ENCODE measurements at places on chromosomes 6 and 20.

DNA sequence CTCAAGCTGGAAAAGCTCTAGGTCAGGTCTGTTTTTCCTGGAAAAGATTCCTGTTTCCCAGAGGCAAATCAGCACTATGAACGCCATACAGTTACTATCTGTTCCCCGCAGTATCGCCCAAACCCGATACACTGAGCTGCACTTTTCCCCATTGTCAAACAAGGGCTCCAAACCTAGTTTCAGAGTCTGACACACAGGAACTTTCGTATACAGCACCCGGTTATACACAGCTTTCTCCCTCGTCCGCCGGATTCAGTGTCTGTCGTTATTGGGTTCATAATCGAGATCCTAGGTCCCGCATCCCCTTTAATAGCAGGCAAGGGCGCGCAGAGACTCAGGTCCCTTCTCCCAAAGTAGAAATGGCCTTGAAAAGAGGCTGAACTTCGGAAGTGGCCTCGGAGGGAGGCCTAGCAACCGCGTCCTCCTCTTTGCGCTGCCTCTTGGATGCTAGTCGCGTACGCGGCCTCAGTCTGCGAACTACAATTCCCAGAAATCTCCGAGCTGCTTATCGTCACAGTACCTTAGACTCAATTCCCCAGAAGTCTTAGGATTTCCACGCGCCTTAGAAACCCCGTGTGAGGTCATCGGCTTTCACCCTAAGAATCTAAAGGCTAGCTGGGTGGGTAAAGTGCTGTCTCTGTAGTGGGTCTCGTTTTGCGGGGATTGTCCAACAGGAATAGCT, 34.2 kb downstream of the ZNF391 start:
- no peak for DNase-seq

- no peak for DNase-seq
These were observed 140.1 kb downstream of the NRN1 start for GRCh38 chr6:5866547-5867051.

DNA sequence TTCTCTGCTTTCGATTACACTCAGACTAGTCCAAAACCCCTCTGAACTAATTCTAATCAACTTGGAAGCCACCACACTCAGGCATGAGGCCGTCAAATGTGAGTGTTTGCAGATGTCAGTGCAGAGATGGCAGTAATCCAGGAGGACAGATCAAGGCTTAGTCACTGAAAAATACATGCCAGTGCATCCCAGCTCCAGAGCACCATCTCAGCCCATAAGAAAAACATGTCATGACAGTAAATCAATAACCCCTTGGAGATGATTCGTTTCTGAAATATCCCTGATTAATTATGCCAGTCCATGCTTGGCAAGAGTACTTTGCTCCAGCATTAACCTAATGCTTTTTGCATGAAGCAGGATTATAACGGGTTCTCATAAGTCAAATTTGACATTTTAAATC, 179.5 kb downstream of the ADAT2 start:
- no peak for DNase-seq

DNA sequence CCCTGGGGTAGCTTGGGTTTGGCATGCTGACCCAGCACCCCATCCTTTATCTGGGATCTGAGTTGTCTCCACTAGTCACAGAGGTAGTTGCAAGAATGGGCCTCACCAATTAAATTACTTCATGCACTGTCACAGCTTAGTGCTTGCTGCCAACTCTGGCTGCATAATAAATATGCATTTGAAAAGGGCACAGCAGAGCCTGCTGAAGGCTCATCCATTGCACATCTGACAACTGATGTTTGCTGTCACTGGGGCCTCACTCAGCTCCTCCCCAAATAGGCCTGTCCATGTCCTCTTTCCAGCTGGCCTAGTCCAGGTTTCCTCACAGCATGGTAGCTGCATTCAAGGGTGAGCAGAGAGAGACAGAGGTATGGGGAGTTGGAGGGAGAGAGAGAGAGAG, 13.3 kb upstream of the NXT1 start:
- DNase-seq, result no peak

DNA sequence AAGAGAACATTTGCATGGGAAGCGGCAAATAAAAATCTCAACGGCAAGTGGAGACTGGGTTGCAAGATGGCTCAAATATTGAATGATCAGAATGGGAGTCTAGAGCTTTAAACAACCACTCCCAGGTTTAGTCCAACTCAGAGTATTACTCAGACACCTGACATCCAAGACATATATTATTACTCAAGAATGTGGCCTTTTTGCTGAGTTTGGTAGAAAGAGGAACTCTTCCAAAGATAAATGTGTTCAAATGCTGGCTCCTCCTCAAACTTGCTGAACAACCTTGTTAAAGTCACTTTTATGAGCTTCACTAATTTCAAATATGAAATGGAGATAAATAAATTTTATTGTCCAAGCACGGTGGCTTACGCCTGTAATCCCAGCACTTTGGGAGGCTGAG, 77.8 kb downstream of the ESR1 start:
- DNase-seq, result no peak

DNA sequence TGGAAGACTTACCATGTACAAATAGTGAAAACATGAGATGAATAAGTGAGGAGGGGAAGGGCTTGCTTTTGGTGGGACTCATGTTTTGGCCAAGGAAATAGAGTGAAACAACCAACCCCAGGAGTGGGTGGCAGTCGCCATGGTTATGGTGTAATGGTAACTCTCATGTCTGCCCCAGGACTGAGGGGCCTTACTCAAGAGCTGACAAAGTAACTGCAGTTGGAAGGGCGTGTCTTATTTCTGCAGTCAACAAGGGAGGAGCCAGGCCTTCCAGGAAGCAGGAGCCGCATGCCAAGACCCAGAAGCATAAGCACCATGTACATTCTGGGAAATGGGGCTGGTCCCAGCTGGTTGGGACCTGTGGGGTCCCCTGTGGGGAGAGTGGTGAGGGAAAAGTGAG, 108.5 kb downstream of the UNC5CL start:
- no peak for DNase-seq

- no peak for DNase-seq
These were observed 131.3 kb upstream of the GMDS start for GRCh38 chr6:2376429-2377355.

- no peak for DNase-seq
These were observed 1.7 kb downstream of the CDC25B start for GRCh38 chr20:3797592-3798372.

- DNase-seq, result no peak
These were observed 280.0 kb downstream of the ARHGAP18 start for GRCh38 chr6:129429956-129430355.

DNA sequence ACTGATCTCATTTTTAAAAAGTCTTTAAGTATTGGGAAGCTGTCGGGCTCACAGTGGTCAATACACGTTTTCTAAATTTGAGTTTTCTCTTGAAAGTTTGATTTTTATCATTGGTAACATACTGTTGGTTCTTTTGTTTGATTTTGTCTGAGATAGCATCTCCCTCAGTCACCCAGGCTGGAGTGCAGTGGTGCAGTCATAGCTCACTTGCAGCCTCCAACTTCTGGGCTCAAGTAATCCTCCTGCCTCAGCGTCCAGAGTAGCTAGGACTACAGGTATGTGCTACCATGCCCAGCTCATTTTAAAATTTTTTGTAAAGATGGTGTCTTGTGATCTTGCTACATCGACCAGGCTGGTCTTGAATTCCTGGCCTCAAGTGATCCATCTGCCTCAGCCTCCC, 9.1 kb downstream of the PPARD start:
- no peak for DNase-seq

- DNase-seq, result no peak
These were observed 9.4 kb downstream of the PACSIN1 start for GRCh38 chr6:34475238-34475682.

DNA sequence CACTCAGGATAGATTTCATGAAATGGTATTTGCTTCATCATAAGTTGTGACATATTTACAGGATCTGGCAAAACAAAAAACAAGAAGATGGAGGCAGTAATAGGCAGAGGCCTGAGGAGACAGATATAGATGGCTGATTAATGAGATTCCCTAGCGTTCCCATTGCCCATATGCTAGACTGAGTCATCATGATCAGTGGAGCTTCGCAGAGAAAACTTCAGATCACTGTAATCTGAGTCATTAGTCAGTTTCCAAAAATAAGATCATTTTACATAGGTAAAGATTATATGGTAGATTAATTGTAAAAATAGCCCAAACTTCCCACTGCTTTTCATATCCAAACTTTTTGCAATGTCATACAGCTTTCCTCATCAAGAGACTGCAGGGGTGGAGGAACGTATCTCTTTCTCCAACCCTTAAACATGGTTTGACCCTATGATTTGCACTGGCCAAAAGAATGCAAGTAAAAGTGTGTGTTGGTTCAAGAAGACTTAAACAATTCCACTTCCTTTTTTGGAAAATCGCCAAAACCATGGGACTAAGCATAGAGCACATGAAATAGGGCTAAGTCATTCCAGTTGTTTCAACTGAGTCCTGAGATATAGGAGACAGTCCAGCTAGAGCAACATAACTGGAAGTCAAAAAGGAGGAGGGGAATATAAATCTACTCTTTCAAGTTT, 626.0 kb downstream of the RNF144B start:
- DNase-seq, result no peak

DNA sequence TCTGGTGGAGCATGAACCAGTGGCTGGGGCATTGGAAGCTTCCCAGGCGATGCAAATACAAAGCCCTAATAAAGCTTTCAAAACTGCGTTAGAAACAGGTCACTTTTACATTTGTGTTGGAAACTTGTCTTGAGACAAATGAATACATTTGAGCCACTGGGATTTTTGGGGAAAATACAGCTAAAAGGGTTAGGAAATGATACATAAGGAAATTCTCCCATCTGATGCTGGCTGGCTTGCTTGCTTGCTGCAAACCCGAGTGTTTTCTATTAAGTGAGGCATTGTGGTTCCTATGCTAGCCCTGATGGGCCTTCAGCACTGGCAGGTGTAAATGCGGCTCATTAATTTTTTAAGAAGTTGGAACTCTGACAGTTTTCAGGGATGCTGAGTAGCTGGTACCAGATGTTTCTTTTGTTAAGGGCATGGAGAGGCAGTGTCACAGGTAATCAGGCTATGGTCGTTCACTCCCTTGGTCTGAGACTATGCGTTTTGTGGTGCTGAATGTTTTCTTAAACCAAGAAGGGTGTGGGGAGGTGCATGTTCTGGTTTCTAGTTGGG, 35.2 kb downstream of the RREB1 start:
- DNase-seq, result no peak

DNA sequence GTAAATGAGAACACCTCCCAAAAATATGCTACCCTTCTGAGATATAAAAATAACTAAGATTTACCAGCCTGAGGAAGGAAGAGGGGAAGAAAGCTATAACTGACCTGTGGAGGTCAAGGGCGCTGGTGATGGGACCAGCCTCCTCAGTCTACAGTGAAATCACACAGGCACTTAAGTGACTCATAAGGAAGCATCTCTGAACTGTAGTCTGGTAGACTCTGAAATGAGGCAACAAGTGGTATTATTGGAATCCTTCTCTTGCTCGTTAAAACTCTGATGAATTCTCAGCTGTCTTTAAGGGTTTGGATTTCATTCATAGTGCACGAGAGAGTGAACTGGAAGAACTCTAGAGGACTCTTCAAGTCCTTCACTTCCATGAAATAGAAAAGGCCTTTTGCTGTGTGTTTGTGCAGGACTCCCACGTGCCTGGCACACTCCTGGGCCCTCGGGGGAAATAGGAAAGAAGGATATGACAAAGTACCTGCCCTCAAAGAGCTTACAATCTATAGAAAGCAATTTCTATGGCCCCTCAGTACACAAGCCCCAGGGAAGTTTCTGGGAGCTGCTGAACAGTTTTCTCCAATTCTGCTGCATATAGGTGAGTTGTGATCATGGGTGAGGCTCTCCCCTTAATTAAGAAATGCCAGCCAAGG, 231.8 kb upstream of the RREB1 start:
- DNase-seq, result no peak

- DNase-seq, result no peak
These were observed 88.3 kb upstream of the SLC22A23 start for GRCh38 chr6:3545156-3545555.

GRCh38 chr6:79111549-79111948, 33.5 kb upstream of the PHIP start:
- DNase-seq, result no peak

DNA sequence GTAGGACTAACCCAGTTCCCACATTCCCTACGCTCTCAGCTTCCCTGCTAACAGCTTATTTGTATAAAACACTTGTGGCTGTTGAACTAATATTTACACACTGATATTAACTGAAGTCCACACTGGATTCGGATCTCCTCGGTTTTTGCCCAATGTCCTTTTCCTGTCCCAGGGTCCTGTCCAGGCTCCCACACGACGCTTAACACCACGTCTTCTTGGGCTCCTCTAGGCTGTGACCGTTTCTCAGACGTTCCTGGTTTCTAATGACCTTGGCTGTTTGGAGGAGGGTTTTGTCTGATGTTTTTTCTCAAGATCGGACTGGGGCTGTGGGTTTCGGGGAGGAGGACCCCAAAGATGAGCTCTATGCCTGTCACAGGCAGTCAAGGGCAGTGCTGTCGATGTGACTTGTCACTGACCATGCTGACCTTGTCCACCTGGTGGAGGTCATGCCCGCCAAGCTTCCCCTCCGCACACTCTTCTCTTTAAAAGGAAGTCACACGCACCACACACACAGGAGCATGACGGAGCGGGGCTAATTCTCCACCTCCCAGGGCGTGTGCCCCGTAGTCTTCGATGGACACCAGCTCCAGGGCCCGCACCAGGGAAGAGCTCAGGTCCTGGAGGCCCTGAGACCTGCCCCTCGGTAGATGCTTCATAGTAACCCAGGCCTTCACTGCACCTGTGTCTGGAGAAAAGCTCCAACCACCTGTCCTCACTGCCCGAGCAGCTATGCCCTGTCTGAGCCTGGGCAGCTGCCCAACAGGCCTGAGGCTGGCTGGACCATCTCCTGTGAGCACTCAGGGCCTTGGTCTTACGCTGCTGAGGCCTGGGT, 72.0 kb downstream of the TTLL2 start:
- no peak for DNase-seq

GRCh38 chr6:134309983-134310605, 7.8 kb downstream of the SGK1 start:
- no peak for DNase-seq

GRCh38 chr20:37622728-37623127, 71.1 kb upstream of the CTNNBL1 start:
- DNase-seq, result no peak

- no peak for DNase-seq
These were observed 124.6 kb upstream of the CDH4 start for GRCh38 chr20:61127311-61128039.

DNA sequence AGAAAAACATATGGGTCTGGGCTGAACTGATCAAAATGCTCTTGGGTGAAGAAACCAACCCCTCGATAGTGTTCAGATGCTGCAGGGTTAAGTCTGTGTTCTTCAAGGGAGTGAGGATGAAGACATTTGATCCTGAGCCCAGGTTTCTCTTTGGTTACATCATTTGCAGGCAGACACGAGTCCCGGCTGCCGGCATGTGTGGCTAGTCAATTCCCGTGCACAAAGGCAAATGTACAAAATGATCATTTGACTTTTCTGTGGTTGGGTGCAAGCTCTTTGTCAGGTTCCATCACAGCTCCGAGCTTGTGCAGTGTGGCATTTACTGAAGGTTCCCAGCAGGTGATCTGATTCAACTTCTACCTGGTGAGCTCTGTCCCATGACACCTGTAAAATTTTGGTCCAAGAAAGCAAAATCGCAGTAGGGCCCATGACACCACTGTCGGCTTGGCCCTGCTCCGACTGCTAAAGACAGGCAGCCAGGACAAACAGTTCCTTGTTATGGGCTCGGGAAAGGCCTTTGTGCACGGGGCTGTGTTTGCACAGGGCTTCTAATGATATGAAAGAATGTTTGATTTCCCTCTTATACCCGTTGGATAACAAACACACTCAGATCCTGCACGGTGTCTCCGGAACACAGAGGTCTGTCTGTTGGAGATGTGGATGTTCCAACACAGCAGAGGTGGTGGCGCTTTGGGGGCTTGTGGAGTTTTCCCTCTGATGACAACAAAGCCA, 46.9 kb downstream of the GJA10 start:
- DNase-seq, result no peak

- no peak for DNase-seq
These were observed 8.2 kb downstream of the POU3F2 start for GRCh38 chr6:98842342-98843180.
